ENCODE measurements at places on chromosomes 5 and 9. TPM values are rescaled to one million over a fixed set of nuclear protein-coding genes. Genes with fewer than 3 reads are reported as not detected.

The OLFML2A gene
- total RNA-seq, result 12.7 TPM

The SLC36A2 gene
- 0.14 TPM for total RNA-seq

The SLC46A2 gene
- total RNA-seq, result 0.14 TPM

The CSF1R gene
- 91.9 TPM for total RNA-seq

The OGN gene
- 154 TPM for total RNA-seq

The TNFSF15 gene
- total RNA-seq, result 2.2 TPM

The GPX3 gene
- 131 TPM for total RNA-seq

The ZNF483 gene
- 18.7 TPM for total RNA-seq

The CARTPT gene
- total RNA-seq, result 0.23 TPM

The C5orf15 gene
- total RNA-seq, result 39.0 TPM

The ECM2 gene
- total RNA-seq, result 8.2 TPM

The ODF2 gene
- total RNA-seq, result 26.4 TPM

The LIFR gene
- 58.0 TPM for total RNA-seq

The C6 gene
- 41.8 TPM for total RNA-seq

The SEMA6A gene
- 98.1 TPM for total RNA-seq

The ANXA6 gene
- total RNA-seq, result 153 TPM

The NUP155 gene
- 14.7 TPM for total RNA-seq

The BTNL9 gene
- total RNA-seq, result 11.5 TPM

The FOXD4 gene
- 0.43 TPM for total RNA-seq

The DCTN3 gene
- 81.9 TPM for total RNA-seq

The CLK4 gene
- total RNA-seq, result 23.7 TPM

The HCN1 gene
- 0.12 TPM for total RNA-seq

The IL5 gene
- not detected for total RNA-seq
